KBM-7 (cell line): ENCODE measurements at places on chromosomes 3 and 15.

DNA sequence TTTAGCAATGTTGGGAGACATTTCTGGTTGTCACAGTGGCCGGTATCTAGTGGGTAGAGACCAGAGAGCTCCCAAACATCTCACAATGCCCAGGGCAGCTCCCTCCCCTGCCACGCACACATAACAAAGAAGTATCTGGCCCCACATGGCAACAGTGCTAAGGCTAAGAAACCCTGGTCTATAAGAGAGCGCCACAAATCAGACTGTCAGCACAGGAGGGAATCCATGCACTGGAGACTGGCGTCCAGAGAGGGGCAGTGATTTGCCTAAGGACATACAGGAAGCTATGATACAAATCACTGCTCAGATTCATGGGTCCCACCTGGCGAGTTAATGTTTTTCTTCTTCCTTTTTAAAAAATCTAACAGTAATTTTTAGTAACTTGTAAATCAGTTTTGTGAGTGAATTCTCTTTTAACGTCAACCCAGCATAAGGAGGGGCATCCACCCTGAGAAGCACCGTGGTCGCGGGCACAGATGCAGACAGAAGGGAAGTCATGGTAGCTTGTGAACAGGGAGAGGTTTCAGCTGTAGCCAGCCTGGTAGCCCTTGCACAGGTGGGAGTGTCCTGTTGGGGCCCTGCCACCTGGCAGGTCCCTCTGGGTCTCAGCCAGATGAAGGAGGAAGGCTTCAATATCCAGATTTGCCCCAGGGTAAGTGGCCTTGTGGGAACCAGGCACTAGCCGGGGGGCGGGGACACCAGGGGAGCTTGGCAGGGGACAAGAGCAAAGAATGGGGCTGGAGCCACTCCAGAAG is 8.7 kb downstream of the ISG20 start:
- DNase-seq, result no peak

- peak; percentile 71 for DNase-seq
Measured at GRCh38 chr15:58515807-58516206, 84.0 kb downstream of the LIPC start.

- DNase-seq, result no peak
Measured at GRCh38 chr15:48289628-48290027, 41.6 kb upstream of the DUT start.

DNA sequence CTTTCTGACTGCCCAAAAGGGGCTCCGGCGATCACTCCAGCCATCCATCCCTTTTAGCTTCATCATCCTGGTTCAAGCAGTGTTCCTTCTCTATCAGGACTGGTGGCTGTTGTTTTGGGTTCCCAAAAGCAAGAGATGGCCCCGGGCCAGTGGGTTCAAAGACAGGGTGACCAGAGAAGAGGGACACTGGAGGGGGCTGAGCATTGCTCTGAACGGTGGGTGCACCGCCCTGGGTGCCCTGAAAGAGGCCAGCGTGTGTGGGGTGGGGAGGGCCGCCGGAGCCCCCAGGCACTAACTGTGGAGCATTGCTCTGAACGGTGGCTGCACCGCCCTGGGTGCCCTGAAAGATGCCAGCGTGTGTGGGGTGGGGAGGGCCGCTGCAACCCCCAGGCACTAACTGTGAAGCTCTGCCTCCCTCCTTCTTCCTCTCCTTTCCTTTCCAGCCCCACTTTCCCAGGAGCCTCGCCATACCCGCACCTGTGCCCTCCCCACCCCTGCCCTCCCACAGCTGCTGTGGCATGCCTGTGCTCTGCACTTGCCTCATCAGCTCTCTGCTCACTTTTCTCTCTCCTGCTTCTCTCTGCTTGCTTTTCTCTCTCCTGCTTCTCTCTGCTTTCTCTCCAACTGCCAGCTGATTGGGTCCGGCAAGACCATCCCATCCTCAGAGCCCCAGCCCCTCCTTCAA is 37.4 kb upstream of the OR4F6 start:
- no peak for DNase-seq

GRCh38 chr15:101056366-101057334 is 137.5 kb downstream of the LRRK1 start:
- no peak for DNase-seq
